ENCODE measurements at places on chromosomes 1 and 21.

GRCh38 chr1:48761986-48762385 is 14.7 kb downstream of the BEND5 start:
- no peak for DNase-seq

DNA sequence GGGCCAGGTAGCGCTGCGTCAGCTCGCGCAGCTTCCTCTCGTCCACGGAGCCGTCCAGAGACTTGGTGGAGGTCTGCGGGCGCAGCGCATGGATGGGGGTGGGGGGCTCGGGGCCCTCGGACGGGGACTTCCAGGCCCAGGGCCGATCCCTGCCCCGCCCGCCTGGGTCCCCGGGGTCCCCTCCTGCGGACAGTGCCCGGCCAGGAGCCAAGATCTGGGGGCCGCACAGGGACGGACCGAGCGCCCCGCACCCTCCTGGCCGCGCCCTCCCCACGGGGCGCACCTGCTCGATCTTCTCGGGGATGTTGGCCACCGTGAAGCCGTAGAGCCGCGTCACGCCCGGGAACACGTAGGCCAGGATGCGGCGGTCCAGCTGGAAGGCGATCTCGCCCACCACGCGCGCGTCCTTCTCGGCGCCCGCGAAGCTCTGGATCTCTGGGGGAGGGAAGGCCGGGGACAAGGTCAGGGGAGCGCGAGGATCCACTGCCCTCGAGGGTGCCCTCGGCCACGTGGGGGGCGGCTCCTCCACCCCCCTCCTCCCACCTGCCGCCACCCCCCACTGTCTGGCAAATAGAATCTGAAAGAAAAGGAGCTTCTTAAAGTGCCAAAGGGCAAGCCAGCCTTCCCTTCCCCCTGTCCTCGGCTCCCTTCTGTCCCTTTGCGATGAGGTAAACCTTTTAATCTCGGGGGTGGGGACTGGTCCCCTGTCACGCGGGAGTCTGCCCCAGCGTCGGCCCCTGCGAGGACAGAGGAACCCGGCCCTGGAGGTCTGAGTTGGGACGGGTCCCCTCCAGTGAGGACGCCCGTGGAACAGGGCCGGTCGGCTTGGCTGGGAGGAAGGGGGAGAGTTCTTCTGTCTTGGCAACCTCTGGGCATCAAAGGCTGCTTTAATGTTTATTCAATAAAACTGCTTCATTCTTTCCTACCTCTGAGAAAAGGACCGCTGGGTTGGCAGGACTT is 6.5 kb upstream of the FTCD start:
- DNase-seq: no peak

GRCh38 chr1:40627987-40628902 is 37.2 kb downstream of the RIMS3 start:
- no peak for DNase-seq

DNA sequence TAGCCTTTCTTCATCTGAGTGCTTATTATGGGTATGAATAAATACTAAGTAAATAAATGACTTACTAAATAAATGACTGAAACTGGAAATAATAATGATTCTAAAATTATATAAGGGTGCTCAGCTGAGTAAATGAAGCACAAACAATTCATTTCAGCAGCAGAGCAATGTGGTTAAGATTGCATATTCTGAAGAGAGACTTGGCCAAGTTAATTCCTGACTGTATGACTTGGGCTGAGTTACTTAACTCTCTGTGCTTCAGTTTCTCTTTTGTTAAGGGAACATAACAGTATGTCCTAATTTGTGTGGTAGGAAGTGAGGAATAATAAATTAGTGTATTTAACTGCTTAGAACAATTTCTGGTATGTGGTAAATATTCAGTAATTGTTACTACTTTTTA is 19.1 kb downstream of the AGL start:
- DNase-seq: no peak

- no peak for DNase-seq
Observed at GRCh38 chr1:26028490-26028980, 7.0 kb downstream of the EXTL1 start.

- no peak for DNase-seq
Observed at GRCh38 chr21:33007747-33008146, 18.0 kb upstream of the OLIG2 start.

DNA sequence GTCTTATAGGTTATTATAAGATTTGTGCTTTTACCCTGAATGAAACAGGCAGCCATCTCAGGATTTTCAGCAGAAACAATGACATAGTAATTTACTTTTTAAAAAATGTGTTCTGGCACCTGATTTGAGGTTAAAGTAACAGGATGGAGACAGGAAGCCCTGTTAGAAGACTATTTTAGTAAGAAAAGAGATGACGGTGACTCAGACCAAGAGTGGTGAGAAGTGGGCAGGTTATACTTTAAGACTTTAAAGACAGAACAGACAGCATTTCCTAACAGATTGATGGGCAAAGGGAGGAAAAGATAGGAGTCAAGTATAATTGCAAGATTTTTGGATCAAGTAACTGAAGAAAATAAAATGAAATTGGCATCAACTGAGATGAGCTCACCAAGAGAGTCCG is 436.8 kb upstream of the NR5A2 start:
- DNase-seq: no peak

All from MG63 (cell line).